ENCODE measurements at places on chromosomes 3 and 15.

DNA sequence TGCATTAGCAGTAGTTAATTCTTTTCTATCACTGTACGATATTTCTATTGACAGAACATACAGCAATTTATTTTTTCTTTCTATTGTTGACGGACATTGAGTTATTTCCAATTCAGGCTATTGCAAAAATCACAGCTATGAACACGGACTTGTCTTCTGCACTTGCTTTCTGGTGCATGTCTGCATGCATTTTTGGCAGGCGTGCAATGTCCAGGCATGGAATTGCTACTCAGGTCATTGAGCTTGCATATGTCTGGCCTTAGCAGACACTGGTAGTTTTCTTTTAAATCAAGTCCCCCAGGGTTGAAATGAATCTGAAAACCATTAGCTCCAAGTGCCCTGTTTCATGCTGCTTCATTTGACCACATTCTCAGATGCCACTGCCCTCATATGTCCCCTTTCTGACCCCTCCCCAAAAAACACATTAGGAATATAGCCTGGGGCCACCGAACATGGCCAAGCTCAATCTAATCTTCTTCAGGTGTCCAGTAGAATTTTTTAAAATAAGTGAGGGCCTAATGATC, 72.8 kb downstream of the LRIG1 start:
- no peak for DNase-seq

- DNase-seq, result no peak
These were observed 38.1 kb upstream of the IQSEC1 start for GRCh38 chr3:13111173-13111872.

DNA sequence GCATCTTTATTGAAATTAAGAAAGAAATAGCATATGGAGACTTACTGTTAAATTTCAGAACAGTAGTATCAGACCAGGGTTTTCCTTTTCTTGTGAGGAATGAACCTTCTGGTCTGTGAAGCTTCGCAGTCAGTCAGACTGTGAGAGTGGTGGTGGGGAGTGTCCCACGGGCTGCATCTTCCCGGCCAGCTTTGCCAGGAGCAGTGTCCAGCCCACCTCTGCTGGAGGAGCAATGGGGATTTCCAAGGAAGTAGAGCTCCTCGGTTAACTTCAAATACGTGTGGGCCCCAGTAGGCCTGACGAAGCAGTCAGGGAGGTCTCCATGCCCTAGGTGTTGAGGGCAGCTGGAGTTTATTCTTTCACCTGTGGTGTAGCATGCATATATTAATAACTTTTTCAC, 40.9 kb upstream of the FBXL22 start:
- DNase-seq, result no peak

DNA sequence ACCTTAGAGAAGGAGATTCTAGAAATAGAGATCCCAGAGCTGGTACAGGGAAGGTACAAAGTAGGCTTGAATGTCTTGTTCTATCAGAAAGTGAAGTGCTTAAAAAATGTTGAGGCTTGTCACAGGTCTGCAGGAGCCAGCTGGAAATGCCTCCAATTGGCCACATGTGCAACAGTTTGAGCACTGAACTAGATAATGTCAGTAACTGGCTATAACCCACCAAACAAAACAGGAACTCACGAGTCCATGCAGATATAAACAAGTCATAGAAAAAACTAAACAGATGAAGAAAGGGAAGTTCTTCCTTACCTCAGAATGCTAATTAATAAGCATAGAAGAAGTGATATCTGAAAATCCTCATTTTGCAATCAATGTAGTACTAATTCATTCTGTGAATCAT, 11.9 kb upstream of the TF start:
- no peak for DNase-seq

GRCh38 chr15:85751291-85752123, 43.2 kb downstream of the KLHL25 start:
- DNase-seq, result no peak

DNA sequence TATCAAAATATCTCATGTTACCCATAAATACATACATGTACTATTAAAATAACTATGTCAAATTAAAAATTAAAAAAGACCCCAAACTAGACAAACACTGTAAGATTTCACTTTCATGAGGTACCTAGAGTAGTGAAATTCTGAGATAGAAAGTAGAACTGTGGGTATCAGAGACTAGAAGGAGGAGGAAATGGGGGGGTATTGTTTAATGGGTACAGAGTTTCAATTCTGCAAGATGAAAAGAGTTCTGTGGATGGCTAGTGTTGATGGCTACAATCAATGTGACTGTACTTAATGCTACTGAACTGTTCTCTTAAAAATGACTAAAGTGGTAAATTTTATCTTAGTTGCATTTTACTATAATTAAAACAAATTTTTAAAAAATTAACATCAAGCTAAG, 36.6 kb downstream of the RFX7 start:
- DNase-seq, result no peak

DNA sequence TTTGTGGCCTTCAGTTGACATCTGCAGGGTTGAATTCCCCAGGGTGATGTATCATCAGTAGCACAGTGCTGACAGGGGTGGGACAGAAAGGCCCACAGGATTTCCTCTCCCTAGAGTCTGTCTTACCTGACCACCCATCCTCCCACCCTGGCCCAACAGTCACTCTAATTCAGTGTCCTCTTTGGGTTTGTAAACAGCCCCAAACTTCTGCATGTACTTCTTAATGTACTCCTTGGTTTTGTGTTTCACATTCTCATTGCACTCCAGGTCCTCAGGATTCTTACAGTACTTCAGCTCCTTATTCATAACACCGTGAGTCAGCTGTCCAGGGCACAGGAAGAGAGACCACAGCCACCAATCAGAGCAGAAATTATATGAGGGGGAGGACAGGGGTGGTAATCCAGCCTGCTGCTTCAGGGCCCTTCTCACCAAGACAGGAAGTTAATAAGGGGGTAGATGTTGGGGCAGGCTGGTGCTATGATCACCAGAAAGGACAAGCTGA, 37.5 kb downstream of the NBEAL2 start:
- no peak for DNase-seq

DNA sequence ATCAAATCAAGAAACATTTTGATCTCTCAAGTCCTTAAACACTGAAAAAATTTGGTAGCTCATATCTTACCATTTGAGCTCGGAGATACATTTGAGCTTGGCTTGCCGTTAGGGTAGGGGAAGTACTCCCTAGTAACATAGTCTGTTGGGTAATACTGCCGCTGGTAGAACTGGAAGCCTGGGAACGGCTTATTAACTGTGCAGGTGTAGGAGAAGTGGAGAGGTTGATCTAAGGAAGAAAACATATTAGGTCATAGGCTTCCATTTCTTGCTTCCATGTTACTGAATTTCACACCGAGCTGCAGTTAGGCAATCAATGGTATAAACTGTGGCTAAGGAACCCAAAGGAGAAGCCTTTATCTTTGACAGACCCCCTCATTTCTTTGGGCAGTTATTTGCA, 32.5 kb downstream of the PHC3 start:
- DNase-seq, result no peak

- no peak for DNase-seq
These were observed 441.2 kb downstream of the FHIT start for GRCh38 chr3:60809857-60810610.

DNA sequence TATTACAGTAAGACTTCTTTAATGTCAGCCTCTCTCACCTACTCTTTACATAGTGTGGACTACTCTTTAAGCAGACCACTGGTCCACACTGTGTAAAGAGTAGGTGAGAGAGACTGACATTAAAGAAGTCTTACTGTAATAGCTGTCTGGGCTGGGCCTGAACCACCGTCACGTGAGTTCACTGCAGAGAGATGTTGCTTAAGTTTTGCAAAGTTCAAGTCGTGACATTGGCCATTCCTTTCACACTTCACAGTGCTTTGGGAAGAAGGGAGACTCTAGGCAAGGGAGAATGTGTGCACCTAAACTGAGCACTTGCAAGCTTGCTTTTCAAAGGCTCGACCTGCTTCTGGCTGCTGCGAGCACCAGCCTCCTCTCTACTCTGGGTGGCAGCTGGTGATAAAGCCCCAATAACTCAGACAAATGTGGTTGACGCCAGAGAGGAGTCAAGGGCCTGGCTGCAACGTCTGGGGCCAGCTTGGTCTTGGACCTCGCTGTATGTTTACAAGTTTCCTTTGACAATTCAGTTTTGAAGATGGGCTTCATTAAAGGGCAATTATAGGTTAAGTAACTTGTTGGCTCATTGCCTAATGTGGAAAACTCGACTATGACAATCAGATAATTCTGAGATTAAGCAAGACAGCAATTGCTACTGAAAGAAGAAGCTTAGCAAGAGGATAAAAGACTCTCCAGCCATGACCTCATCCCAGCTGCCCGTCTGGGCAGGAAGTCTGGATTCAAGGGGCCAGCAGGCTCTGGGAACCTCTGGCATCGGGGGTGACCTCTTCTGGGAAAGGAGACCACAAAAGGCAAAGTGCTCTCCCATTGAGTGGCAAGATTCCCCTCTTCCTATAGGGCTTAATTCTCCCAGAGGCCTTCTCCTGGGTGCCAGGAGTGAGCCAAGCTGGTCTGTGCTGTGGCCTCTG, 242.1 kb upstream of the TLE3 start:
- peak; percentile 100 for DNase-seq

DNA sequence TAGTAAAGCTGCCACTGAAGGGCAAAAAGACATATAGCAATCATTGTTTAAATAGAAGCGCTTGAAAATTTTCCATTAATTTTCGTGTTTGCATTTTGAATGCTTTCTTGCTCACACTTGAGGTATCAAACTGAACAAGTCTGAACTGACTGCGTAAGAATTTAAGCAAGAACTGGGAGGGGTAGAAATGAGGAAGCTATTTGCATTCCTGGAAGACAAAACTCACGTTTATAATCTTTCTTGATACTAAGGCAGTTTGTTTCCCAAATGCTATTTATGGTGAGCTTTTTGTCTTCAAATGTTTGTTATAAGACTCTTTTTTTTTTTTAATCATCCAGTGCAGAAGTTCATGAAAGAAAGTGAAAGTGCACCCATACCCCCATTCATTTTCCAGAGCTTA, 499.8 kb upstream of the TPRG1 start:
- no peak for DNase-seq

DNA sequence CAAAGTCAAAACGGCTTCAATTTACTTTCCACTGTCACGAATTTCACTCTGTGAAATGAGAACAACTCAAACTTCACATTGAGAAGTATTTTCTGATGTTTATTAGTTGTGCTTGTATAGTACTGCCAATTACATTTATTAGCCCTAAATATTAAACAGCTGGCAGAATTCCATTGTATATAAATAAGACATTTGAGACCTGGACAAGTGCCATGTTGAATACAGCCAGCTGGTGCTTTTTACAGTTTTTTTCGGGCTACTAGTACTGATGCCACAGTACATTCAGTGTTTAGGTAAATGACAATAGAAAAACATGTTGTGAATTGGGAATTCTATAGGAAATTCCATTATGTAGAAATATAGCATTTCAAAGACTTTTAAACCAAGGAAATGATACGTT, 79.0 kb downstream of the EPHA3 start:
- peak; percentile 93 for DNase-seq

- no peak for DNase-seq
These were observed 33.4 kb downstream of the LRRFIP2 start for GRCh38 chr3:37140899-37141541.

DNA sequence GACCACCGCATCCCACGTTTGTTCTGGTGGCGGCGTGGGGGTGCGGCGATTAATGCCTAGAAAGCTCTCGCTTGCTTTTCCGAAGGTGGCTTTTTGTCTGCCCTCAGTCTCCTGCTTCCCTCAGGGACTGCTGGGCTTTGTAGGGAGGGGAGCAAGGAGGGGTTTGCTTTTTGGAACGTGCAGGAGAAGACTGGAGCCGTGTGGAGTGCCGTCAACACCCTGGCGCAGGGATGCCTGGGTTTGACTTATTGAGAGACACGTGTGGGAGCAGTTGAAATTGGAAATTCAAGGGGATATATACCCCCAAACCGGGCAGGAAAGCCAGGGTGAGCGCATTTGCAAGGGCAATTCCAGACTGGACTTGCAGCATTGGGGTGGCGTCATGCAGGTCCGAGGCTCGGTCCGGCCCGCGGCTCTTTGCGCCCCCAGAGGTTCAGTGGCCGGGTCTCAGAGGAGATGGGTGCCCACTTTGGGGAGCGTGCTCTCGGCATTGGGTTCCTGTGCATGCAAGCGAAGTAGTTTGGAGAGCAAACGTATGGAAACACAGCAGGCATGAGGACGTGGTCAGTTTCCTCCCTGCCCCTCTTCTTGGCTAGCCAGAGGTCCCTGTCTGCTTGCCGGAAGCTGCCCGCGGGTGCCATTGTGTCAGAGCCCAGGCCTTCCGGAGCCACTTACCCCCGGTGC, 2.1 kb downstream of the EPHB1 start:
- DNase-seq, result no peak

GRCh38 chr3:14126887-14127505, 2.1 kb downstream of the TMEM43 start:
- DNase-seq, result no peak

- DNase-seq, result no peak
These were observed 208.2 kb downstream of the RPLP1 start for GRCh38 chr15:69660658-69661405.

DNA sequence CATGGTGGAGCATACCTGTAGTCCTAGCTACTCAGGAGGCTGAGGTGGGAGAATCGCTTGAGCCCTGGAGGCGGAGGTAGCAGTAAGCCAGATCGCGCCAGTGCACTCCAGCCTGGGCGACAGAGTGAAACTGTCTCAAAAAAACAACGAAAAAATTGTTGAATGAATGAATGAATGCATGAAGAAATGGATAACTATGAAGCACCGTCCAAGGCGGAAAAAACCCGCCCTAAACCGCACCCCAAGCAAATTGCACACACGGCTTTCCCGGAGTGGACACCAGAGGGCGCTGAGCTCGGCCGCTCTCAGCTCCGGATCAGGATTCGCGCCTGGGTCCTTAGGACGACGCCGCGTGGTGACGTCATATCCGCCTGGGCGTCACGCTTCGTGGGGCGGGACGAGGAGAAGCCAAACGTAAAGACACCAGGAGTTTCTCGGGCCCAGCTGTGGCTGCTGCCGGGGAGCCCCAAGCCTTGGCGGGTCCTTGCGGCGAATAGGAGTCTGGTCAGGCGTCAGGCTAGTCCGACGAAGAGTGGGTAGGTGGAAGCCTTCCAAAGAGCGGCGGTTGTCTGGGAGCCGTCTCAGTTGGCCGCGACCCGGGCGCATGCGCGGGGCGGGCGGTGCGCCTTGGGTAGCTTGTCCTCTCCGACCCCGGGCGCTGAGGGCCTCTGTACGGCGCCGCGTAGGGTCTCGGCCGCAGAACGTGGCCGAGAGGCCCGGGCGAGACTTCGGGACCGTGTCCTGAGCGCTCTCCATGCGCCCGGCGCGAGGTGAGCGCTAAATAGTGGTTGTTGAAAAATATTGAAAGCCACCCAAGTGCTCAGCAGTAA, at the start of the genes HTD2 and RPP14:
Gene HTD2 (plus strand): TSS at position 639 of the 830 bp plus-strand sequence. CDS start 11,094 bp downstream, outside the sequence.
Gene RPP14 (plus strand): TSS at position 364 of the 830 bp plus-strand sequence. CDS start 4,085 bp downstream, outside the sequence.
- peak; percentile 85 for DNase-seq

GRCh38 chr15:38828031-38828532, 263.5 kb upstream of the RASGRP1 start:
- no peak for DNase-seq

- no peak for DNase-seq
These were observed 5.5 kb downstream of the ABTB1 start for GRCh38 chr3:127678315-127678599.
